ENCODE measurements at places on chromosomes 4 and X.

- no peak overlapping the region for H3K27ac ChIP-seq
- DNase-seq: no peak
- peaks cover 20% of the 10 kb centered on the region for H3K36me3 ChIP-seq
- H3K4me3 ChIP-seq: no peak overlapping the region
Measured at GRCh38 chr4:106316773-106317409, 541 bp downstream of the AIMP1 start.

- H3K27ac ChIP-seq: no peak overlapping the region
- no peak overlapping the region for H3K4me3 ChIP-seq
- H3K36me3 ChIP-seq: peaks cover 9% of the 10 kb centered on the region
- no peak for DNase-seq
Measured at GRCh38 chrX:150833454-150834056, 64.9 kb downstream of the CD99L2 start.

- peaks cover 16% of the 10 kb centered on the region for H3K4me1 ChIP-seq
- H3K27ac ChIP-seq: no peak overlapping the region
- DNase-seq: no peak
- peaks cover 2% of the 10 kb centered on the region for H3K36me3 ChIP-seq
- no peaks in the 10 kb centered on the region for H3K27me3 ChIP-seq
Measured at GRCh38 chrX:41858161-41858775, 65.1 kb downstream of the CASK start.

- DNase-seq: no peak
- no peaks in the 10 kb centered on the region for H3K27me3 ChIP-seq
- no peak overlapping the region for H3K4me3 ChIP-seq
- H3K27ac ChIP-seq: no peak overlapping the region
- H3K36me3 ChIP-seq: no peaks in the 10 kb centered on the region
Measured at GRCh38 chr4:74941123-74941522, 8.2 kb downstream of the PARM1 start.

DNA sequence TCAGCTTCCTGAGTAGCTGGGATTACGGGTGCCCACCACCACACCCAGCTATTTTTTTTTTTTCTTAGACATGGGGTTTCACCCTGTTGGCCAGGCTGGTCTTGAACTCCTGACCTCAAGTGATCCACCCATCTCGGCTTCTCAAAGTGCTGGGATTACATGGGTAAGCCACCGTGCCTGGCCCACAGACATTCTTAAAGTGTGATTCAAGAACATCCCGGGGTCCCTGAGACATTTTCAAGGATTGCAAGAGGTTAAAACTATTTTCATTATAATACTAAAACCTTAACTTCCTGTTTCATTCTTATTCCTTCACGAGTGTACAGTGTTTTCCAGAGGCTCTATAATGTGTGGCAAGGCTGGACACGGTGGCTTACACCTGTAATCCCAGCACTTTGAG is 318.7 kb downstream of the CAMK2D start:
- H3K4me3 ChIP-seq: no peak overlapping the region
- no peak for DNase-seq
- H3K27ac ChIP-seq: no peak overlapping the region
- H3K4me1 ChIP-seq: peaks cover 5% of the 10 kb centered on the region

- H3K27ac ChIP-seq: no peak overlapping the region
- no peaks in the 10 kb centered on the region for H3K4me1 ChIP-seq
- H3K36me3 ChIP-seq: peaks cover 19% of the 10 kb centered on the region
- no peaks in the 10 kb centered on the region for H3K27me3 ChIP-seq
- DNase-seq: no peak
Measured at GRCh38 chr4:169115897-169116254, 105.8 kb upstream of the CBR4 start.

- no peaks in the 10 kb centered on the region for H3K27me3 ChIP-seq
- no peak for DNase-seq
Measured at GRCh38 chr4:86356425-86357210, 3.2 kb downstream of the MAPK10 start.
